ENCODE measurements at places on chromosomes 3 and 15. TPM values are rescaled to one million over a fixed set of nuclear protein-coding genes. Genes with fewer than 3 reads are reported as not detected.

Gene TMCO5A
- total RNA-seq: not detected

DNA sequence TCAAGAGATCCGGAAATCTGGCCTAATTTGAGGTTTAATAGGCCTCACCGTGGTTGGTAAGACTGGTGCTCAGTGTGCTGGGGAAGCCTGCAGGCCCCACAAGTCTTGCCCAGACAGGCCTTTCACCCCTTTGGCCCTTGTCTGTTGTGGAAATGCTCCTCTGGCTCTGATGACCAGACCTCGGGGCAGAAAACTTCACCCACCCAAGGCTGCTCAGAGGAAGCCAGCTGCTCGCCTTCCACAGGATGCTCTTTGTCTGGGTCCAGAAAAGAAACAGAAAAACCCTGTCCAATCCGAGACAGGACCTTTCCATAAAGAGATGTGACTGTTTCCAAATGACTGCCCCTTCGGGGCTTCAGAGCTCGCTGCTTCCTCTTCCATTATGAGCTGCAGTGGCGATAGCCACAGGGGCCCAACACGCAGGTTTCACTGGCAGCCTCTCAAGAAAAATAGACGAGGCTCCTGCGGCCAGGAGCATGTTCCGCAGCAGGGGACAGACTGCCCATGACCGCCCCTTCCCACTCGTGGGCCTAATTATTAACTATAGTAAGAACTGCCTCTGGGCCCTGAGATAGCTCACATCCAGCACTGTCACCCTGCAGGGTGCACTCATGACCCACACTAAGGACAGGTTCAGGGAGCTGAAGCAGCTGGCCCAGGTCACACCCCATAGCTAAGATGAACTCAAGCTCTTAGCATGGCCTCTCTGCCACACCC is 6.8 kb upstream of the SNX22 start:
- DNase-seq: no peak

DNA sequence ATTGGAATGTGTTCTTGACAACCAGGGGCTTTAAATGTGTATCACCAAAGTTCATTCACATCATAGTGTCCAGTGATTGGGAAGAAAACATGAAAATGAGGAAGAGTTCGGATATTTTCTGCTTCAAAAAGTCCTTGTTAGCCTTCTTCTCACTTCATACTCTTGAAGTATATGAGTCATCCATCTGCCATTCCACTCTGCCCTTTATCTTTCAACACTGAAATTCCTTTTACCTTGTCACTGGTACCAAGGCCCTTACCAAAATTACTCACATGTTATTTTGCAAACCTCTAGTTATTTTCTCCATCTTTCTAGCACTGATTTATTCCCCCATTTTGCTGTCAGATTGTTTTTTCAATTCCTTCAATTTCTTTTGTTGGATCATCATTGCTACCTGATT is 32.5 kb downstream of the OR5H15 start:
- DNase-seq: no peak

DNA sequence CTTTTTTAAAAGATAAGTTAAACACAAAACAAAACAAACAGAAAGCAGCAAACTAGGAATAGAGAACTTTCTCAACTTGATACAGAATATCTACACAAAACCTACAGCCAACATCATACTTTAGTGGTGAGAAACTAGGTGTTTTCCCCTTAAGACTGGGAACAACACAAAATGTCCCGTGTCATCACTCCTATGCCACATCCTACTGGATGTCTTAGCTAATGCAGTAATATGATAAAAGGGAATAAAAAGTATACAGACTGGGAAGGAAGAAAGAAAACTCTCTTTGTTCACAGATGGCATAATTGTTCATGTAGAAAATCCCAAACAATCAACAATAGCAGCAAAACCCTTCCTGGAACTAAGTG is 45.9 kb downstream of the TMEM45A start:
- DNase-seq: no peak

DNA sequence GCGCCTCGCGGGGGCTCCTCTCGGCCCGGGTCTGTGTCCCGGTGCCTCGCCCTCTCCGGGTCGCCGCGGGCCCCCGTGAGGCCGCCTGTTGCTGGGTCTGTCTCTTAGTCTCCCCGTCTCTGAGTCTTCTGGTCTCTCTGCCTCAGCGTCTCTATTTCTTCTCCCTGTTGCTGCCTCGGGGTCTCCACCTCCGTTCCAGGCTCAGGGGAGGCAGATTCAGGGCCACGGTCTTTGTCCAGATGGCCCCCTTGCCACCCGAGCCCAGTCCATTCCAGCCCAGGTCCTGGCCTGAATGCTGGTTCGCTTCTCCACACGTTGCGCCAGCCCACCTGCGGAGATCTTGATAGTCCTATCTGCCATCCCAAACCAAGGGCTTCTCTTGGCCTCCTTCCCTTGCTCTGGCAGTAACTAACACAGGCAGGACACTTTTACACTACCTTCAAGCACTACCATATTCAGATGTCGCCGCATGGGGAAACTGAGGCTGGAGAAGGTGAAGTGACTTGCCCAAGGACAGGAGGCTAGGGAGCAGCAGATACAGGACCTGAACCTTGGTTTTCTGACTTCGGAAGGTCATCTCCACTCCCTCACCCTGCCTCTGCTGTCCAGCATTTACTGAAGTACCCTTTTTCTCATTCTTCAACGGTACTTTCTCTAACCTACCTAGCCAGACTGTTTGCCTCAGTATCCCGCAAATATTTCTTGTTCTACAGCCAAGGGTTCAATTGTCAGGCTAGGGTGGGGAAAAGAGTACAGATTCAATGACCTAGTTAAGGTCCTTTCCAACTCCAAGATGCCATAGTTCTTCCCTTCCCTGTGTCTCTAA is 616 bp upstream of the IGDCC4 start:
- DNase-seq: no peak
